Uterine smooth muscle cell (primary cell): ENCODE measurements at places on chromosomes 5 and 9. TPM values are rescaled to one million over a fixed set of nuclear protein-coding genes. Genes with fewer than 3 reads are reported as not detected.

The OBP2B gene
- not detected in 2 replicates for total RNA-seq

The FBXW11 gene
- total RNA-seq: 93.7 and 95.8 TPM in 2 replicates

The SETX gene
- total RNA-seq: 78.5 and 122 TPM in 2 replicates

The NR6A1 gene
- total RNA-seq: 0.50 and 1.3 TPM in 2 replicates

The LVRN gene
- 0.12 and 0.33 TPM in 2 replicates for total RNA-seq
